ENCODE measurements at places on chromosomes 13 and 19. TPM values are rescaled to one million over a fixed set of nuclear protein-coding genes. Genes with fewer than 3 reads are reported as not detected.

GRCh38 chr19:49775742-49776370 lies 9.1 kb downstream of the AP2A1 start:
- DNase-seq = no peak

GRCh38 chr19:4102339-4103079 lies 21.4 kb downstream of the MAP2K2 start:
- no peak for DNase-seq

- no peak for DNase-seq
Measured at GRCh38 chr19:50646074-50646807, 3.0 kb upstream of the C19orf81 start.

DNA sequence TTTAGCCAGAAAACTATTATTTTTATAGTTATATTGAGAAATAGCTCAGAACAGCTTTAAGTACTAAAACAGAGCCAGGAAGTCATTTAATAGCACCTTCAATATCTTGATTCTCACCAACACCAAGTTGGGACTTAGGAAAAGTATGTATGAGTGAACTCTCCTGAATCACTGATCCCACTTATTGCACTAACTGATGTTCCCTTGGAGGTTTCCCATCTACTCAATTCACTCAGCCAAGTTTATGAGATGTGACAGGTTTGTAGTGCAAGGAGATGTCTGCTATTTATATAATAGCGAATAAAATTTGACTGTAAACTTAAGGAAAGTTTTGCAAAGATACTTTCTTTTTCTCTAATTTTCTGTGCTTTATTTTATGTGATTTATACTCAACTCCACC lies 1147.6 kb upstream of the PCDH20 start:
- DNase-seq = no peak

Gene ANKLE1
- 0.11 TPM for total RNA-seq

- DNase-seq = no peak
Measured at GRCh38 chr13:111789420-111789819, 277.5 kb upstream of the SOX1 start.

DNA sequence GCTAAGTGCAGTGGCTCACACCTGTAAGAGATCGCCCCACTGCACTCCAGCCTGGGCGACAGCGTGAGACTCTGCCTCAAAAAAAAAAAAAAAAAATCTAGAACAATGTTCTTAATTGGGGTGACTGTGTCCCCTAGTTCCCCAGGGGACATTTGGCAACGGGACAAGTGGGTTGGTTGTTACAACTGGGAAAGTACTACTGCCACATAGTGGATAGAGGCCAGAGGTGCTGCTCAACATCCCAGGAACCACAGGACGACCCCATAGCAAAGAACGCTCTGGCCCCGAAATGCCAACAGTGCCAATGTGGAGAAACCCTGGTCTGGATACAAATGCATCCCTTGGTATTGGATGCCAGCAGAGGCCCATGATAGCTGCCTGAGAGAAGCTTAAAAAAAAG lies 11.8 kb downstream of the NLRP12 start:
- no peak for DNase-seq

DNA sequence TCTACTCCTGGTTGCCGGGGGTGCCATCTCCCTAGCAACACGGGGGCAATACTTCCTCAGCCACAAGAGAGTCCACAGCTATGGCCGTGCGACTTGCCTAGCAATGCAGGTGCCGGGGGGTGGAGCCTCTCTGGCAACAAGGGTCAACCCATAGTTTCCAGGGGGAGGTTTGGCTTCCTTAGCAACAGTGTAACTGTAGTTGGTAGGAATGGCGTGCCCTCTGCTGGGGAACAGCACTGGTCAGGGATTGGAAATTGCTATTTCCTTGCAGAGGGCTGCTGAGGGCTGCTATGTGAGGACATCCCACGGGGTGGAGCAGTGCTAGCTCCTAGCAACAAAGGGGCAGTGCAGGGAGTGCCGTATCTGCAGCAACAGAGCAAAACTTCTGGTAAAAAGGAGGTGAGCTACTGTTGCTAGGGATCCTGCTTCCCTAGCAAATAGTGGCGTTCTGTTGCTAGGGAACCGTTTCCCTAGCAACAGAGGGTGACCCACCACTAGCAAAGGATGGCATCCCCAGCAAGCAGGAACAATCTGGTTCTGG lies 7.0 kb upstream of the TMC4 start:
- DNase-seq = no peak

DNA sequence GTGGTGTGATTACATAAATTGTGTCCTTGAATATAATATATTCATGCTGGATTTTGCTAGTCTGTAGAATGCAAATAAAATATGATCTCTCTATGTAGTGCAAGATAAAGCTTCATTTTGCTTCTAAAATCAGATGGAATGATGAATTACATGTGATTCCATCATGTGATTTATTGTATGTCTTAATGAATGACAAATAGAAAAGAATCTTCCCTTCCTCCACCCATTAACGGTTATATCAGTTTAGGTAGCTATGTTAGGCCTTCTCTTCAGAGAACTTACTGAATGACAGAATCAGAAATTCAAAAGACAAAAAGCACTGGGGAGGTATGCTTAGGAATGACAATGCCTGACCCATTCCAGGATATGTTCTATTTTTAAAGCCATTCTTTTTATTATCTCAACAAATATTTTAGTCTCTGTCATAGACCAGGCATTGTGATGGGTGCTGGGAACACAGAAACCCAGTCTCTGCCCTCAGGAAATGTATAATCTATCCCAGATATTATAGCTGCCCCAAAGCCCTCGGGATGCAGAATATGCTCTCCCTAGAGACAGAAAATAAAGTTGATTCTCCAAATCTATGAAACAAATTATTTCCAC lies 90.6 kb downstream of the TEX26 start:
- no peak for DNase-seq

Gene CAPN12
- 0.22 TPM for total RNA-seq

DNA sequence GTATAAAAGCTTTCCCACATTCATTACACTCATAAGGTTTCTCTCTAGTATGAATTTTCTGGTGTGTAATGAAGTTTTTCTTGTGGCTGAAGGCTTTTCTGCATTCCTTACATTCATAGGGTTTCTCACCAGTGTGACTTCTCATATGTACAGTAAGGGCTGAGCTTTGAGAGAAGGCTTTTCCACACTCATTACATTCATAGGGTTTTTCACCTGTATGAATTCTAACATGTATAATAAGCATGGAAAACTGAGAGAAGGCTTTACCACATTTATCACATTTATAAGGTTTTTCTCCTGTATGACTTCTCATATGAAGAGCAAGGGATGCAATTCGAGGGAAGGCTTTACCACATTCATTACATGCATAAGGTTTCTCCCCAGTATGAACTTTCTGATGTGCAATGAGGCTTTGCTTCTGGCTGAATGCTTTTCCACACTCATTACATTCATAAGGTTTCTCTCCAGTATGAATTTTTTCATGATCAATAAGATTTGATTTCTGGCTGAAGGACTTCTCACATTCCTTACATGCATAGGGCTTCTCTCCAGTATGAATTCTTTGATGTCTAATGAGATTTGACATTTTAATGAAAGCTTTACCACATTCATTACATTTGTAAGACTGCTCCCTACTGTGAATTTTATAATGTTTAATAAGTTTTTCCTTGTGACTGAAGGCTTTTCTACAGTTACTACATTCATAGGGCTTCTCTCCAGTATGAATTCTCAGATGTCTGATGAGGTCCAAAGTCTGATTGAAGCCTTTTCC lies 42.6 kb downstream of the ZNF527 start:
- no peak for DNase-seq

GRCh38 chr13:49627831-49628652 lies at the start of gene ARL11:
TSS of gene ARL11 (plus strand) at chr13:49628507. CDS start at chr13:49630448, 1,941 bp downstream.
- DNase-seq = peak; percentile 64

GRCh38 chr13:65677906-65678305 lies 1552.2 kb downstream of the PCDH9 start:
- no peak for DNase-seq

Gene GRK1
- total RNA-seq = 0.85 TPM

- DNase-seq = no peak
Measured at GRCh38 chr19:55681131-55682092, 6.4 kb downstream of the EPN1 start.
